Glutamatergic neuron (in vitro differentiated cells): ENCODE measurements at places on chromosomes 5 and 9. TPM values are rescaled to one million over a fixed set of nuclear protein-coding genes. Genes with fewer than 3 reads are reported as not detected.

DNA sequence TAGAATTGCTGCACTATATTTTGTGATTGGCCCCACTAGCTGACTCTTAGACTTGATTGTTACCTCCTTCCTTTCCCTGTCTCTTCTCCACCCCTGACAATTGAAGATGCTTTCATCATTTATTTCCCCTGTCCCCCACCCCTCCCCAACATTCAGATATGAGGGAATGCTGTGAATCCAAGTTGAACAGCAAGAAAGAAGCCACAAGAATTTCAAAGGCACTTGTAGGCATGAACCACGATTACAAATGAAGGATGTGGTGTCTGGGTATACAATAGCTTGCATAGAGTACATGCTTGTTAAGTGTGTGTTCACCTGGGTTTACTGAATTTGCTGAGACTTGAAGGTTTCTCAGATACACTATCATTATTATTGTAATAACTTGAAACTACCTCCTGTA lies 78.3 kb upstream of the TRIO start:
- DNase-seq = no peak
- H3K4me3 ChIP-seq = no peak overlapping the region
- peaks cover 1% of the 10 kb centered on the region for H3K27me3 ChIP-seq
- H3K36me3 ChIP-seq = peaks cover 8% of the 10 kb centered on the region
- no peaks in the 10 kb centered on the region for H3K4me1 ChIP-seq

DNA sequence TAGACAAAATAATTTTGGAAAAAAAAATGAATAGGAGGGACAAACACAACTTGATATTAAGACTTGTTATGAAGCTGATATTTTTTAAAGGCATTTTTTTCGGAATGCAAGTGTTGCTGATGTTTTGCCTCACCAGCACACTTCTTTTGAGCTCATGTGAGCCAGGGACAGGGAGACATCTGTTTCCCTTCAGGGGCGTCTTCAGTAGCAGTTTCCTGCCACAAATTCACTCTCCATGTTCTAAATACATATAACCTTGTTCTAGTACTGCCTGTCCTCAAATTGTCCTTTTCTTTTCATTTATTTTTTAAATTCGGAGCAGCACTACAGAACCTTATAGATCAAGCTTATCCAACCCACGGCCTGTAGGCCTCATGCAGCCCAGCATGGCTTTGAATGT lies 316.0 kb upstream of the PAPPA start:
- no peak for DNase-seq
- peaks cover 1% of the 10 kb centered on the region for H3K27me3 ChIP-seq
- no peaks in the 10 kb centered on the region for H3K36me3 ChIP-seq
- H3K4me3 ChIP-seq = no peak overlapping the region

DNA sequence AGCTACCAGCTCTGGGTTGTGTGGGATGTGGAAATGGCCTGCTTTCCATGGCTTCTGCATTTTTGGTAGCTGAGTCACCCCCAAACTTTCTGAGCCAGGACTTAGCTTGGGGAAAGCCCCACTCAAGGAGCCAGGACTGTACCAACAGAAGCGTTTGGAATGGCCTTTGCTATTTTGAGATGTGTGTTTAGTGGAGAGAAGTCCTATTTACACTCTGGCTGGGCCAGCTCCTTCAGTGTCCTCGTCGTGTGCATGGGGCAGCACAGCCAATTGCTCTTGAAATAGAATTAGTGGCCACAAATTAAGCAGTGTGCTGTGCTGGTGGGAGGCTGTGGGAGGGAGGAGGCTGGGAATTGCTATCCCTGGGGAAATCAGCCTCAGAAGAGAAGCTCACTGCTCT lies 51.6 kb downstream of the ENTREP1 start:
- H3K27me3 ChIP-seq = peaks cover 5% of the 10 kb centered on the region
- no peak for DNase-seq
- H3K36me3 ChIP-seq = no peaks in the 10 kb centered on the region

TAF1L gene
- not detected for total RNA-seq
